ENCODE measurements at places on chromosomes 12 and 14.

DNA sequence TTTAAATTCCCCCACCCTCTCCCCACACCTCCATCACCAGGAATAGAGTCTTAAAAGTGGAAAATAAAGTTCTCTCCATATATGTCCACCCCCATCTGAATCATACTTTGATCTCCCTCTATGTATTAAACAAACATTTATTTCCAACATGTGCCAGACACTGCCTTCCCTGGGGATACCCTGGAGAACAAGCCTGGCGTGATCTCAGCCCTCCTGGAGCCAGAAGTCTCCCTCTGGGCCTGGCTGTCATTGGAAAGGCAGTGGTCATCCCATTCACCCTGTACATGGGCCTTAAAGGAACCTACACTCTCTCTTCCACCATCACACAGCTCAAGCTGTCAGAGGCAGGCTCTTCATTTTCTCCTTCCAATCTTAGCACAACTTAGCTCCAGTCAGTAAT is 143.6 kb downstream of the EMP1 start:
- DNase-seq, result no peak

DNA sequence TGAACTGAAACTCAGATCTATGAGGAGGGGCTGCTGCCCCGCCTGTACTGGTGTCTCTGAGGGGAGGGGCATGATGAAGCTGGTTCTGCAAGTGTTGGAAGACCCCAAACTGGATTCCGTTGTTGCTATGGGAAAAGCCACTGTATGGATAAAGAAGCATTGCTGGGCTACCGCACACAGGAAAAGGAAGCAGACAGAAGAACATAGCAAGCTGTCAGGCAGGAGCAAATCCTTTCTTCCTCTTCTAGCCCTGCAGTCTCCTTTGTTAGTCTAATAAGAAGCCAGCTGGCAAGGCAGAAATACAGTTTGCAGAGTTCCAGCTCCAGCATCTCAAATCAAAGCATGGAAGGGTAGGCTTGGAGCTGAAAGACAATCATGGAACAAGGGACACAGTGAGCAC is 26.3 kb upstream of the NR1H4 start:
- no peak for DNase-seq

- no peak for DNase-seq
Measured at GRCh38 chr12:73665193-73665592, 872.4 kb upstream of the ATXN7L3B start.

GRCh38 chr12:118103601-118104382 is at the start of gene VSIG10:
Gene VSIG10, minus strand, starts transcription at chr12:118104011. Its CDS starts 340 bp downstream, at chr12:118103671.
- DNase-seq, result peak; percentile 62

- DNase-seq, result no peak
Measured at GRCh38 chr14:33241331-33241730, 302.7 kb downstream of the NPAS3 start.

DNA sequence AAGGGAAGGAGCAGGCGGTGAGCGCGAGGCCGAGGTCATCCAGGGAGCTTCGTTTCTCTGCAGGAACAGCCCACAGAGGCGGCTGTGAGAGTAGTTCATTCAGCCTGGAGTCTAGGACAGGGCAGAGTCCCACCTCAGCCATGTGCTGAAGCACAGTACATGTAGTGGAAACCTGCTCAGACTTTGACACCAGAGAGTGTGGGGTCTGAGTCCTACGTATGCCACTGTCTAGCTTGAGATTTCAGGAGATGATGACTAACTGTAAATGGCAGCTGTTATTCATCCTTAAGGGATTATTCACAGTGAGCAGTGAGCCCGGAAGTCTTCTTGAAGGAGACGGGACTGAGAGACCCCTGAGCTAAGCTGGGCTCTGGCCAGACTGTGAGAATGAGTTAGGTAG is 938 bp upstream of the SLC6A13 start:
- DNase-seq, result peak; percentile 28

DNA sequence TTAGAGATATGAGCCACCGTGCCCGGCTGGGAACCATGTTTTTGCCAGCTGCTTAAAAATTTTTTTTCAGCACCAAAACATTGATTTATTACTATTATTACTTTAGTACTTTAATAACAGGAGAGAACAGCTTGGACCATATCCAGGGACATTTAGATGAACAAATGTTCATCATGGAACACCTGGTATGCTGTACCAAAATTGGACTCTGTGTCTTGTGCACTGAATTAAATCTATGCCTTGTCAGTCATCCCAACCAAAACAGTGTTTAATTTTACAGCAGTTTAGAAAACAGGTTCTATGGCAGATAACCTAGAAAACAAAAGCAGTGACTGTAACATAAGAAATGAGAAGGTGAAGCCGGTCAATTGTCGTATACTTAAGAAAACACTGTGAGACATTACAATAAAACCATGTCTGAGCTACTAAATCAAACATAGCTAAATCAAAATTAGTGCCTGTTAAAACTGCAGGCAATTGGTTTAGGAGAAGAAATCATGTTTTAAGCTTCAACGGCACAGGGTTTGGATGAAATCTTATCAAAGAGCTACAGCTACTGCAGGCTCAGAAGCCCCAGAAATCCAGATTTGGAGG is 58.2 kb upstream of the PYGL start:
- DNase-seq, result no peak

- DNase-seq, result peak; percentile 20
Measured at GRCh38 chr14:67719866-67720265, 18.2 kb downstream of the RDH12 start.

- no peak for DNase-seq
Measured at GRCh38 chr12:1501001-1501400, 93.4 kb downstream of the FBXL14 start.

GRCh38 chr14:34254571-34254970 is 207.5 kb downstream of the SPTSSA start:
- no peak for DNase-seq

- DNase-seq, result no peak
Measured at GRCh38 chr12:20004952-20005351, 363.4 kb upstream of the PDE3A start.

DNA sequence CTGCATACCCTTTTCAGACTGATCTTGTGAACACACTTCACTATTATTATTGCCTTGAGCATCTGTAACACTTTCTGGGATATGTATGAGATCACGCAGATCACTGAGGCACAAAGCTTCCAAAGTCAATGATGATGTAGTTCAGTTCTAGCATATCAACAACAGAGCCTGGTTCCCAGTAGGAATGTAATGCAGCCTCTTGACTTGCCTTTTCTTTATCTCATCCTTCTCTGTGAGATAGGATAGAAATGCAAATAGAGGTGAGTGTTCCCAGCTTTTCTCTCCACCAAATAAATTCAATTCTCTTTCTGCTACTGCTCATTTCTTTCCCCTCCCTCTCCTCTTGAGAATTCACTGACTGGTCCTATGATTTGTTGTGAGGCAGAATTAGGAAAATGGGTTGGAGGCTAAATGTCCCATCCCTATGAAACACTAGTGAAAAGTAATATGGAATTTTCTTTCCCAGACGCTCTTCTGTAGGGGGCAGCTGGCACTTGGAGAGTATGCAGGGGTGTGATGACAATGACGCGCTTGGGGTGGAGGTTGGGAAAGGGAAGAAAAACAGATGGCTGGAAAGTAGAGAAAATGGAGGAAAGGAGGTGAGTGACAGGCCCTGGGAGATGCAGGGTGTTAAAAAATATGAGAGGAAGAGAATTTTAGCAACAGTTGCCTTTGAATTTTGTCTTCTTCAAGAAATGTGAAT is 96.0 kb upstream of the TMTC1 start:
- no peak for DNase-seq

DNA sequence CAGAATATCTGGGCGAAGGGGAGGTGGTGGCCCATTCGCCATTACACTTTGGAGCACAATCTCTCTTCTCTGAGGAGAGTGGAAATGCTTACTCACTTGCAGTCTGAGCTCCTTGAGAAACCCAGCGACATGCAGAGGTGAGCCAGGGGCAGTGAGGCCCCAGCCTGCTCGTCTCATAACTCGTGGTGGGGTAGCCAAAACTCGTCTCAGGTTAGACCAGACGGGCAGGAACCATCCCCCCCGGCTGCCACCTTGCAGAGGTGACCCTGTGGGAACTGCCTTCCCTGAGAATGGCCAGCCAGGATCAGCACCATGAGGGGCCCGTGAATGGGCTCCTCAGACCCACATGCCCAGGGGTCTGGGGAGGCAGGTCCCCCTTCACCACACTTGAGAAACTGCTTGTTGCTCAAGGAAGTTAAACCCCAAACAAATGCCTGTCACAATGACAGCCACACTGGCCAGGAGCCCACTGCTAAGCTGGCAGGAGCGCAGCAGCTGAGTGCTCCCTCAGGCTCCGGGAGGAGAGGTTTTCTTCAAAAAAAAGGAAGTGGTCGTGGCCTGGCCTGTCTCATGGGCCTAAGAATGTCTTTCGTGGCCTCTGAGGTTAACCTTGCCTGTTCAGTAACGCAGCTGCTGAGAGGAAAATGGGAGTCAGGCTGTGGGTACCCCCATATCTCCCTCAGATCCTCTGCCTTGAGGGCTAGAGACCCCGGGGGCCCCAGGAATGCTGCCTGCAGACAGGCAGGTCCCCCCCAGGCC is 9.2 kb upstream of the ALDH2 start:
- DNase-seq, result peak; percentile 62

GRCh38 chr14:105142651-105143450 is 25.7 kb downstream of the JAG2 start:
- DNase-seq, result no peak

DNA sequence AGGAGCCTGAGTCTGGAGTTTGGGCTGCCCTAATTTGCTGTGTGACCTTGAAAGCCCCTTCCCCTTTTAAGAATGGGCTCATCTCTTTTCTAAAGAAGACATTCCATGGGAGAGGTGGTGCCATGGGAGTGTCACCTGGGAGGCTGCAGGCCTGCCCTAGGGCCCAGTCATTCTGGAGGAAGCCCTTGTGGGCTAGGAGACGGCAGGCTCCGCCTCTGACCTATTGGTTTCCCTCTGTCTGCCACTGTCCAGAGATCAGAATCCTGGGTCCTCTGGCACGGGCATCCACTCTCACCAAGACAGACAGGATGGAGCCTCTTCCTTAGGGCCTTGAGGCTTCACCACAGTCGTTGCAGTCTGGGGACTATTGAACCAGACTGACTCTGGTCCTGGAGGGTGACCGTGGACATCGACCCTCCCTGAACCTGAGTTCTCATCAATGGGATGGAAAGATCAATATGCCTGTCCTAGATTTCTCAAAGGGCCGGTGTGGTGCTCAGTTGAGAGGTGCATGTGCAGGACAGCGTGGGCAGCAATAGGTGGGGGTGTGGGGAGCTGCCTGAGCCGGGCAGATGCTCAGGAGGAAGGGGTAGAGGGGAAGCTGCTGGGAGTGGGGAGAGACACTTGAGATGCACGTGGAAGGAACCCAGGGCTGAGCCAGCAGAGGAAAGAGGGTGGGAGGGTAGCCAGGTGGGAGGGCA is 12.2 kb upstream of the CLMN start:
- DNase-seq, result no peak

- DNase-seq, result peak; percentile 91
Measured at GRCh38 chr14:73662487-73662943, 17.7 kb downstream of the DNAL1 start.

GRCh38 chr12:116015525-116015924 is 262.0 kb downstream of the MED13L start:
- peak; percentile 76 for DNase-seq

DNA sequence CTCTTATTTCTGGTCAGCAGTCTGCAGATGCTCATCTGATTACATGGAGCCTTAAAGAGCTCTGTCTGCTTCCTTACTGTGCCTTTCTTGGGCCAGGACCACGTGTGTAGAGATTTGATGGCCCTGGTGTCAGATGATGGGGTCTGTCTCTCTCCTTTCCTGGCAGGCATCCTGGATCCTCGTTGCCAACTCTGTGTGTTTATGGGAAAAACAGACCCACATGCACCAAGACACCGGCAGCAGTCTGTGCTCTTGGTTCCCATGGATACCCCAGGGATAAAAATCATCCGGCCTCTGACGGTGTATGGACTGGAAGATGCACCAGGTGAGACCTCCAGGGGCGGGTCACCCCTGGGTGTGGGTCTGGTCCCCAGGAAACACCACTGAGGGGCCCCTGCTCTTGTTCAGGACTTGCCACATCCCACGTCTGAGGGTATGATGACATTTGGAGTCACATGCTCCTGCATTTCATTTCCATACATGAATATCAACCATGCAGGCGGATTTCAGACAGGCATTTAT is 18.5 kb upstream of the ALDH2 start:
- no peak for DNase-seq

DNA sequence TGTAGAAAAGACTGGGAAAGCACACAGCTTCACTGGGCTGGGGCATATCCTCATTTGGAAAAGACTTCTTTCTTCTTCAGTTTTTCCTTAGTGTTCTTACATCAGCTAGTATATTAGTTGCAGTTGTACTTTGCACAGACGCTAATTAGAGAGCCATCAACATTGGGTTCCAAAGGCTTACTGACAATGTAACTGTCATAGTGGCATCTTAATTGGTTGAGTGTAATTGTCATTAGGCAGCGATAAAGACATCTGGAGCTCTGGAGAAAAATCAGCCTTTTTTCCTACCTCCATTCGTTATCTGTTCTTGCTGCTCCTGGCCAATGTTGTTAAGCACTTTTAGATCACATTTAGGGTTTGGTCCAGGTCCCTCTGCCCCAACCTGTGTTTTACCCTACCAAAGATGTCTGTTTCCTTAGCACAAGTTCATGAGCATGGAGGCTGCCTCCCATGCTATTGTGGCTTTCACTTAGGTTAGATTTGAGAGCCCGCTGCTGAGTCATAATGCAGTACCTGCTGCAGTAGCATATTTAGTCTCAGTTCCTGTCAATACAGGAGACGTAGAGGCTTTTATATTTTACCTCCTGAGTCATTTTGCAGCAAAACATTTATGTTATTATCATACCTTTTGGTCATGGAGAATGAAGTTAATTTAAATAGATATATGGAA is 49.2 kb downstream of the FBXW8 start:
- DNase-seq, result no peak

DNA sequence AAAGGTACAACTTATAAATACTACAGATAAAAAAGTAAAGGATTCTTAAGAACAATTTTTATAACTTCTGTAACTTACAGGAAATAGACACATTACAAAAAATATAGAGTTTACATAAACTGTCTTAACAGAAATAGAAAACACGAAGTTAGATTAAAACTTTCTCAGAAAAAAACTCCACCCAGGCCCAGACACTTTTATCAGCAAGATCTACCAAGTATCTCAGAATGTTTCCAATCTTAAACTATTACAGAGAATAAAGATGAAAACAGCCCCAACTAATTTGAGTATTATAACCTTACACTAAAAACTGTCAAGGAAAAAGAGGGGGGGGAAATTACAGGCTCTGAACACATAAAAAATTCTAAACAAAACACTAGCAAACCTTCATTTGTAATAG is 8.2 kb downstream of the ZFC3H1 start:
- no peak for DNase-seq

Measured in fibroblast of pulmonary artery (primary cell).